Stimulated activated CD8-positive, alpha-beta memory T cell treated with anti-CD3 and anti-CD28 coated beads, Interleukin-7, amount 100 ng/mL, for 1 hour (primary cell): ENCODE measurements at places on chromosomes 12 and 14.

- no peak for DNase-seq
Measured at GRCh38 chr12:13154027-13154538, 42.4 kb upstream of the EMP1 start.

DNA sequence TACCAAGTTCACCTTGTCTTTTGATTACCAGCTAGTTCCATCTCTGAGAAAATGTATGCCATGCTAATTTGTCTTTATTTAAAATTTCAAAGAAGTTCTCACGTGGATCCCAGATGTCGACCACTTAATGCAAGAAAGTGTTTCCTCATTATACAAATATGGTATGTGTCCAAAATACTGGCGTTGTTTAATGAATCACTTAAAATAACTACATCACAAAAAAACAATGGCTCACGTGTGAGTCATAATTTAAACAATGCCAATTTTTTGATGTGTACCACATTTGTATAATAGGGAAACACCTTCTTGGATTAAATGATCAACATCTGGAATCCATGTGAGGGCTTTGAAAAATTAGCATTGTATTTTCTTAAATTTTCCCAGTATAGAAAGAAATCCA lies 40.8 kb downstream of the DBX2 start:
- DNase-seq, result no peak

- DNase-seq, result no peak
Measured at GRCh38 chr12:54684636-54685630, 36.8 kb upstream of the DCD start.

DNA sequence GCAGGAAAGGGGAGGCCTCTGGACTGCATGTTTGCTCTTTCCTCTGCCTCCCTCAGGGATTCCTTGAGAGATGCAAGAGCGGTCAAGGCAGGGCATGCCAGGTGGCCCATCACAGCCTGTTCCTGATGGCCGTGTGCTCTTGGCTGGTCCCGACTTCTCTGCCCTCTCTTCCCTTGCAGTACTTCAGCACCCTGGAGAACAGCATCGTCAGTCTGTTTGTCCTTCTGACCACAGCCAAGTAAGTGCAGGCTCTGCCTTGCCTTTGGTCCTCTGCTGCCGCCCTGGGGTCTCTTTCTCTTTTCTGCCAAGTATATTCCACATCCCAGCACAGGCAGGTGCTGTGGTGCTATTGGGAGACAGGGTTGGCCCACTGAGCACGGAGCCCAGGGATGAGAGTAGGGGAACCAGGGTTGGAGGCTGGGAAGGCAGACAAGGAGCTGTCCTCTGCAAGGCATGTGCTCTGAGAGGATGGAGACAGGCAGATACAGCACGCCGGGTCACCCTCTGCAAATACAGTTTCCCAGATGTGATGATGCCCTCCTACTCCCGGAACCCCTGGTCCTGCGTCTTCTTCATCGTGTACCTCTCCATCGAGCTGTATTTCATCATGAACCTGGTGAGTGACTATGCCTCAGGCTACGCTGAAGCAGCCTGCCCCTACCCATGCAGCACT lies 51.9 kb downstream of the TPCN1 start:
- no peak for DNase-seq

DNA sequence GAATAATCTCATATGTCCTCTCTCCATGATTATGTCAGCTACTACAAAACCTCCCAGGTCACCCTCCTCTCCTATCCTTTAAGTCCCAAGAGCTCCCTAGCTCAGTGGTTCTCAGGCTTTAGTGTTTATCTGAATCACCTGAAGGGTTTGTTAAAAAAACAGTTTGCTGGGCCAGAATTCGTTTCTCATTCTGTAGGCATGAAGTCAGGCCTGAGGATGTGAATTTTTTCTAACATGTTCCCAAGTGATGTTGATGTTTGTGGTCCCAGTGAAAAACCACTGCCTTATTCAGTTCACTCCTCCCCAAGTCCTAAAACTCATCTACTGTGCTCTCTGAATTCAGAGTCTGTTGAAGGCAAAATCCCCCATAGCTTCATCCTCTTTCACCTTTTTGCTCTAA lies 241.4 kb downstream of the ETNK1 start:
- DNase-seq, result no peak
